K562 (cell line): ENCODE measurements at places on chromosomes 4 and X. TPM values are rescaled to one million over a fixed set of nuclear protein-coding genes. Genes with fewer than 3 reads are reported as not detected.
A peak's percentile ranks its signal among the peaks of the same experiment; 100 is the strongest.

The C4orf36 gene
- total RNA-seq: not detected in 2 replicates

The HEPH gene
- 51.8 and 55.8 TPM in 2 replicates for total RNA-seq

The FSTL5 gene
- total RNA-seq: 0.36 and 0.60 TPM in 2 replicates

The REPS2 gene
- 0.07 and 0.18 TPM in 2 replicates for total RNA-seq

The LRAT gene
- total RNA-seq: 0.07 and 0.09 TPM in 2 replicates

The DDIT4L gene
- total RNA-seq: not detected in 2 replicates

The TMEM31 gene
- total RNA-seq: not detected in 2 replicates

The NDUFC1 gene
- total RNA-seq: 88.8 and 95.4 TPM in 2 replicates

The PTPN13 gene
- 0.16 and 0.33 TPM in 2 replicates for total RNA-seq

DNA sequence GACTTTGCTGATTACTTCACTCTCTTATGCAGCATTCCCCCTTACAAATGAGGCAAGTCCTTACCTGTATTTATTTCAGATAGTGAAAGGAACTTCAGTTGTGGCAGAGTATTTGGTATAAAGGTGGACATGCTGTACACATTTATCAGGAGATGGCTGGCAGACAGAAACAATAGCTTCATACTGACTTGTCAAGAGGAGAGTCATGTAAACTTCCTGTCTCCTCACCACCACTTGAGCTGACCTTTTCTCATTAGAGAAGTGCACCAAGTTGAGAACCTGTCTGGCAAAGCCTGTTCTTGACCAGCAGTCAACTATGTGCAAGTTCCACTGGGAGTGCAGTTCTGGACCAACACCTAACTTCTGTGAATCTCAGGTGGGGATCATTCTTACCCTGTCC, 80.8 kb downstream of the LARP1B start:
- 0 out of 3 replicates have a peak, but pooled peaks cover 5% of the 10 kb centered on the region for H3K36me3 ChIP-seq
- H3K27me3 ChIP-seq: no peaks in the 10 kb centered on the region
- DNase-seq: no peak
- H3K4me1 ChIP-seq: no peaks in the 10 kb centered on the region
- H3K4me3 ChIP-seq: no peak overlapping the region

- H3K27ac ChIP-seq: no peak overlapping the region
- DNase-seq: no peak
- H3K27me3 ChIP-seq: no peaks in the 10 kb centered on the region
- no peaks in the 10 kb centered on the region for H3K4me1 ChIP-seq
Measured at GRCh38 chr4:94954251-94954650, 196.5 kb downstream of the BMPR1B start.

GRCh38 chr4:118969359-118969758, 80.7 kb downstream of the SYNPO2 start:
- H3K4me1 ChIP-seq: no peaks in the 10 kb centered on the region
- no peak overlapping the region for H3K27ac ChIP-seq
- H3K36me3 ChIP-seq: no peaks in the 10 kb centered on the region
- H3K4me3 ChIP-seq: no peak overlapping the region
- H3K27me3 ChIP-seq: no peaks in the 10 kb centered on the region

DNA sequence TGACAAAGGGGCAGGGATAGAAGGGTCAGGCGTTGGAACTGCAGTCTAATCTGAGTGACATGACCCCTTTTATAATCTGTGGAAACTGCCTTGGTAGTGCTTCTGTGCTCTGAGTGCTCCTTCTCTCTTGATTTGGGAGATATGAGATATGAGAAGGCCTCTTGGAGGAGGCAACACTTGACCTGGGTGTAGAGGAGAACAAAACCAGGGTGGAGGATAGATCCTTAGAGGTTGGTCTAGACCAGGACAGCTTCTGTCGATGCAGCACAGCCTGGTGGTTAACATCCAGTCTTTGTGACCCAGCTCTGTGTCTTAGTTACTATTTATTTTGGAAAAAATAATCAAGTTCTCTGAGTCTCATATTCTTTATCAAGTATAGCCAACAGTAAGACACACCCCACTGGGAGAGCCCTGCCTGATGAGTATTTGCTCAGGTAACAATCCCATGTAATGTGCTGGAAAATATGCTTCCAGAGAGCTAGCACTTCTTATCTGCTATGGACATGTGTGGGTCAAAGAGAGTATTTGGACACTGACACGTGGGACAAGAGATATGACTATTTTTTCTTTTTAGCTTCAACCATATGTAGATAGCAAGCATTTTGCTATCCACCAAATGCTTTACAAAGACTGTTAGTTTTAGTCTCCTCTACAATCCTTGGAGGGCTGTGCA, 9.1 kb downstream of the USP51 start:
- H3K4me1 ChIP-seq: no peaks in the 10 kb centered on the region
- H3K4me3 ChIP-seq: no peak overlapping the region
- DNase-seq: peak; percentile 54
- H3K27ac ChIP-seq: peak overlapping the region; percentile 60

DNA sequence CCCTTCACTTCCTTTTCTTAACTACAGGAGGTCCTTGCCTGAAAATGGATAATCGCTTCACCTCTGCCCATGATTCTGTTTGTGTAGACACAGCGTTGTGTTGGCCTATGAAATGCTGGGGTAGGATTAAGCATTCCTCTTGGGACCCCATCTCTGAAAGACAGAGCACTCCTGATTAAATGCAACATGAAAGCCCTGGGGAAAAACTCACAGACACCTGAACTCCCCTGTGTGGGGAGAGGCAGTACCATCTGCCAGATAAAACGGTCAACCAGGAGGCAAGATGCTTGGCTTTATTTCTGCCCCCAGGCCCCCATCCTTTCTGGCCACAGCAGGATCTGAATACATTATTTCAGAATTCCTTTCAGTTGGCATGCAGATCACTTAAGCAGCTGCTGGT, 1.9 kb downstream of the LGI2 start:
- DNase-seq: no peak
- H3K4me3 ChIP-seq: no peak overlapping the region
- no peaks in the 10 kb centered on the region for H3K4me1 ChIP-seq
- peaks cover 28% of the 10 kb centered on the region for H3K27me3 ChIP-seq
- H3K36me3 ChIP-seq: no peaks in the 10 kb centered on the region

DNA sequence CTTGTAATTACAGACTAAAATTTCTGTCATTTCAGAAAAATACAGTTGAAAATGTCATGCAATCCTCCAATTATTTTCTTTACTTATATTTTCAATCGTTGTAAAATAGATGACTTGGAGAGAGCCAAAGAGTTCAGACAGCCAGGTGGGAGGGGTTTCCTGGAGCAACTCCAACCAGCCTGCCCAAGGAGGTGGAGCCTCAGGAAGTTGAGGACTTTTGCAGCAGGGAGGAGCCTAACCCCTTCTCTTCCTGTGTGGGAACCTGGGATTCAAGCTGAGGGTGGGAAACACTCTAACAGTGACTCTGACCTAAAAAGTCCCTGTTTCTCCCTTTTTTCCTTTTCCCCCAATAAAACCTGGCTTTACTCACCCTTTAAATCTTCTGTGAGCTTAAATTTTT, 72.2 kb upstream of the GABRG1 start:
- H3K27me3 ChIP-seq: no peaks in the 10 kb centered on the region
- H3K27ac ChIP-seq: no peak overlapping the region
- peak; percentile 6 for DNase-seq
- no peaks in the 10 kb centered on the region for H3K4me1 ChIP-seq

DNA sequence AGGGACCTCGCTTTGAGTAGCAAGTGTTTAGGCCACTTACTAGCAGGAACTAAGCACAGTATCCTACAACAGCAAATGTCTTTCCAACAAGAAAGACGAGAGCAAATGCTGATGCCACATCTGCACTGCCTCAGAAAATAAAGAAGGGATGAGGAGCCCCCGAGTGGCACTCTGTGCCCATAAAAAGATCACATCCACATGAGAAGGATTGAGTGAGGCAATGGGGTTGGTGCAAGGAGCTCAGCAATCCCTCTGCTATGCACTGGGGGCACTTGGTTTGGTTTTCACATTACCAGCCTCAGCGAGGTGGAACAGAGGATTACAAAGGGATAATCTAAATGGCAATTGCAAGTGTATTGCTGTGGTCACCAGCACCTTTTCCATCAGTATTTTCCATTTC, 252.8 kb upstream of the SLC7A11 start:
- H3K4me1 ChIP-seq: no peaks in the 10 kb centered on the region
- H3K27ac ChIP-seq: no peak overlapping the region
- H3K4me3 ChIP-seq: no peak overlapping the region
- no peaks in the 10 kb centered on the region for H3K36me3 ChIP-seq
- no peaks in the 10 kb centered on the region for H3K27me3 ChIP-seq

DNA sequence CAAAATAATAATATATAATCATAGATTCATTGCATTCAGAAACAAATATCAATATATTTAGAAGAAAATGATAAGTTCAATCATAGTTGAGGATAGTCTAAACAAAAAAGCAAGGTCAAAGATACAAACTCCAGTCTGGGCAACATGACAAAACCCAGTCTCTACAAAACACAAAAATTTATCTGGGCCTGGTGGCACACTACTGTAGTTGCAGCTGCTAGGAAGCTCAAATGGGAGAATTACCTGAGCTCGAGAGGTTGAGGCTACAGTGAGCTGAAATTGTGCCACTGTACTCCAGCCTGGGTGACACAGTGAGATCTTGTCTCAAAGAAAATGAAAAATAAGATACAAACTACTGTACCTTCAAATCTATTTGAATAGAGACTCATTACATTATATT, 52.7 kb upstream of the ANXA10 start:
- no peaks in the 10 kb centered on the region for H3K4me1 ChIP-seq
- no peaks in the 10 kb centered on the region for H3K36me3 ChIP-seq
- H3K27ac ChIP-seq: no peak overlapping the region
- no peak overlapping the region for H3K4me3 ChIP-seq
- DNase-seq: no peak
- H3K27me3 ChIP-seq: no peaks in the 10 kb centered on the region

DNA sequence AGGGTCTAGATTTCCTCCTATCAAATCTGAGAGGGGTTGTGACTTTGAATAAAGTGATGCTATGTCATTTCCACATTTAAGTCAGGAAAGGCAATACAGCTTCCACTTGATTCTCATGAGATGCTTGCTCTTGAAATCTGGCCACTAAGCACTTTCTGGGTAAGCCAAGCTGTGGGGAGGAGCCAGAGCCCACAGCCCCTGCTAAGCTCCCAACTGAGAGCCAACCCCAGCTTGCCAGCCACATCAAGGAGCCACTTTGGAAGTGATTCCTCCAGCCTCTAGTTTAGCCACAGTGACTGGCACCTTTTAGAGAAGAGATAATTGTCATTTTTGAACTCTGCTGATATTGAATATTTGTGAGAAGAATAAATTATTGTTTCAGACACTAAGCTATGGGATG, 1441.5 kb upstream of the IGFBP7 start:
- H3K36me3 ChIP-seq: no peaks in the 10 kb centered on the region
- no peaks in the 10 kb centered on the region for H3K4me1 ChIP-seq
- no peak overlapping the region for H3K27ac ChIP-seq
- H3K27me3 ChIP-seq: no peaks in the 10 kb centered on the region
- no peak for DNase-seq

GRCh38 chr4:151983854-151984253, 223.0 kb upstream of the GATB start:
- no peaks in the 10 kb centered on the region for H3K36me3 ChIP-seq
- H3K27ac ChIP-seq: no peak overlapping the region
- DNase-seq: no peak

DNA sequence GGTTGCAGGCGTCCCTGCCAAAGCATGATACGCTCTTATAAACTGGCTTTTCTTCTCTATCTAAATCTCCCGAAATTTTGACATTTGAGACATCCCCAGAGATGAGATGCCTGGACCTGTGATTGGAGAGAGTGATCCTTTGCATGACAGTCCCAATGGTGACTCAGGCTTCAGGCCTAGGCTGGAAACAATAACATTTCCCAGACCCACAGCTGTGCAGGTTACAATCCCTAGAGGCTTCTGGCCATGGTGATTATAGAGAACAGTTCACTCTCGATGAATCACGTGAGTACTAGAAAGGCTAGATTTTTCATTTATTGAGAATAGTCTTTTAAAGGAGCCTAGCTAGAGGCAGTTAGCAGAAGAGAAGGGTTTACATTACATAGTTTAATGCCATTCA, 75.9 kb downstream of the SPATA18 start:
- no peak overlapping the region for H3K27ac ChIP-seq
- no peak overlapping the region for H3K4me3 ChIP-seq
- DNase-seq: no peak

- no peaks in the 10 kb centered on the region for H3K36me3 ChIP-seq
- H3K4me1 ChIP-seq: no peaks in the 10 kb centered on the region
- H3K27me3 ChIP-seq: no peaks in the 10 kb centered on the region
- H3K27ac ChIP-seq: no peak overlapping the region
- no peak for DNase-seq
Measured at GRCh38 chr4:72631296-72631695, 62.3 kb upstream of the ADAMTS3 start.

DNA sequence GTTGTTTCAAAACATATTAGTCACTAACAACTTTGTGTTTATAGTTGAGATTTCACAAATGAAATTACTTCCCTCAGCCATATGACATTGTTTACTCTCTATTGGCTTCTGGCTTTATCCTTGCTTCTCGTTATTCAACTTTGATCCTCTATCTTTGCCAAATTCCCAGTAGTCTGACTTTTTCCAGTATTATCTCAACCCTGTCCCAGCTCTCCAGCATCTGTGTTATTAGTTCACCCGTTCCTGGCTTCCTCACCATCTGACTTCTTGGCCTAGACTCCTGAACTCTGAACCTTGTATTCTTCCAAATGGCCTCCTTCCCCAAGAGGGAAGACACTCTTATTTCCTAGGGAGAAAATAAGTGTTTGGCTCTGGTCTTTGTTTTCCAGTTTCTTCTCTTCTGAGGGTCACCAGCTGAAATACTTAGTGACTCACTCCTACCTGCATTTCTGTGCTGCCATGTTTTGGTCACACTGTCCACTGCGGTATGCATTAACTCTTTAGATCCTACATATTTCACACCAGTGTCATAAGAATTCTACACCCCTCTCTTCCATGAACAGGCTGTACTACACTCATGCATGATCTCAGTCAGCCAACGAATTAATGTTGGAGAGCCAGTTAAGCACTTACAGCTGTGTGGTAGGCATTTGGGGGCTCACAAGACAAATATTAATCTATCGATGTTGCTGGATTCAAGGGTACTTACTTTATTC, 17.0 kb upstream of the ARHGAP24 start:
- no peaks in the 10 kb centered on the region for H3K36me3 ChIP-seq
- no peaks in the 10 kb centered on the region for H3K4me1 ChIP-seq
- H3K27me3 ChIP-seq: no peaks in the 10 kb centered on the region
- no peak overlapping the region for H3K4me3 ChIP-seq
- DNase-seq: no peak

- no peaks in the 10 kb centered on the region for H3K4me1 ChIP-seq
- H3K36me3 ChIP-seq: no peaks in the 10 kb centered on the region
- H3K4me3 ChIP-seq: peak within 1 kb of the TSS; percentile 25; the same call in 1 of the 2 replicates
- H3K27ac ChIP-seq: no peak within 1 kb of the TSS
- peaks cover 7% of the 10 kb centered on the region for H3K27me3 ChIP-seq
Measured at GRCh38 chrX:102515975-102516941, at the start of gene TMSB15A. Gene TMSB15A, minus strand, starts transcription at chrX:102516739.

GRCh38 chr4:138241281-138242075, 671 bp downstream of the SLC7A11 start:
- no peaks in the 10 kb centered on the region; the same call in 1 of the 3 replicates for H3K36me3 ChIP-seq
- peak overlapping the region; percentile 99 for H3K27ac ChIP-seq
- H3K4me3 ChIP-seq: peak overlapping the region; percentile 69
- no peaks in the 10 kb centered on the region; the same call in 1 of the 2 replicates for H3K4me1 ChIP-seq
- DNase-seq: peak; percentile 71
